Stimulated activated CD4-positive, alpha-beta T cell treated with anti-CD3 and anti-CD28 coated beads, Interleukin-2, amount 100 ng/mL, for 24 hours (primary cell): ENCODE measurements at places on chromosomes 2 and 18.

GRCh38 chr2:28232295-28232694 is 160.4 kb upstream of the FOSL2 start:
- DNase-seq, result no peak

- DNase-seq, result peak; percentile 72
Measured at GRCh38 chr18:37537868-37538525, 27.6 kb downstream of the CELF4 start.

DNA sequence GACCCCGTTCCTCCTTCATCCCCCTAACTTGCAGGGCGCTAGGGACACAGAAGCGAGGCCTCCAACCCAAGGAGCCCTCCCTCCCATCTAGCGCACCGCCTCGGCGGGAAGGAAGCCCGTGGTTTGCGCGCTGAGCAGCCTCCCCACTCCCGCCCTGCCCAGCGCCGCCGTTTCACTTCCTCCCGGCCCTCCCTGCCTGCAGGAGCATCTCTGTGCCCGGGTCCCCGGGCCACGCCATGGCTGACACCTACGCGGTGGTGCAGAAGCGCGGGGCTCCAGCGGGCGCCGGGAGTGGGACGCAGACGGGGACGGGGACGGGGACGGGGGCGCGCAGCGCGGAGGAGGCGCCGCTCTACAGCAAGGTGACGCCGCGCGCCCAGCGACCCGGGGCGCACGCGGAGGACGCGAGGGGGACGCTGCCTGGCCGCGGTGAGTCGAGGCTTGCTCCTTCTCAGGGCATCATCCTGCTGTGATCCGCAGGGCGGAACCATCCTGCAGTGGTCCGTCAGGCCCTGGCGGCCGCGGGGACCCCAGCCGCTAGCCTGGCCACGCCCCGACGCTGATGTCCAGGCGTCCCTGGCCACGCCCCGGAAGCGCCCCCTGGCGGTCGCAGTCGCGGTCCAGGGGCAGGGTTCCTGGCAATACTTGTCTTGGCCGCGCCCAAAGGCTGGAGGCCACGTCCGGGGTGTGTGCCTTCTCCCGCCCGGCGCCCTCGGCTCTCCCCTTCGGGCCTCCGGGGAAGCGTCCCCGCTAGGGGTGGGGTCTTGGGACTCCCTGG is 16.4 kb downstream of the PTPN18 start:
- peak; percentile 85 for DNase-seq

DNA sequence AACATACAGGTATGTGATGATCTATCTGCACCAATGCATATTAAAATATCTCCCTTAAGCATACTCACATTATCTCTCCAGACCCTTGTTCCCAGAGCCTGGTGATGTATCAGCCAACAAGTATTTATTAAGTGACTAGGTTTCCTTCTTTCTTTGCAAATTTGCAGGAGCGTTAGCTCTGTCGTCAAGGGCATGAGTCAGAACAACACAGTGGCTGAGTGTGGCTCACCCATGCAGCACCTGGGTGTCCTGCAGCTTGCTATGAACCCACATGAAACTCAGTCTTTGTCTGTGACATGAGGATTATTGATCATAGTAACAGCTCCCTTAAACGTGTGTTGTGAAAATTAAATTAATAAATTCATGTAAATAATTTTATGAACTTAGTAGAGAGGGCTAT is 96.6 kb downstream of the PIEZO2 start:
- DNase-seq, result no peak

- no peak for DNase-seq
Measured at GRCh38 chr2:18001671-18002070, 123.2 kb downstream of the KCNS3 start.

DNA sequence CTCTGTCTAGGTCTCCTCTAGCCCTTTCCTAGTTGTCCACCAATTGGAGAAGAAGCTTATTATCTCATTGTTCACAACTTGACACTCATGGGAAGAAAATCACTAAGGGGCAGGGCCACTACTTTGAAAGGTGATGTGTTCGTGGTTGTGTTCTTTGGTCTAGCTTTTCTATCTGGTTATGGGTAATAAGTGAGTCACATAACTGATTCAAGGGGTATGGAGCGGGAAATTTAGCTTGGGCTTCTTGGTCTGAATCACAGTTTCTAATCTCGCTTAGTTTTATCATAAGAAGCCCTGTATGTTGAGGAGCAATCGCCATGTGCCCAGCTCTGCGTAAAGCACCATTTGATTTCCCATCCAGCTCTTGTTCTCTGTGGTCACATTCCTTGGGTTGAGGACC is 18.7 kb upstream of the DYTN start:
- no peak for DNase-seq

- no peak for DNase-seq
Measured at GRCh38 chr18:59323931-59324622, 5.6 kb upstream of the CPLX4 start.

DNA sequence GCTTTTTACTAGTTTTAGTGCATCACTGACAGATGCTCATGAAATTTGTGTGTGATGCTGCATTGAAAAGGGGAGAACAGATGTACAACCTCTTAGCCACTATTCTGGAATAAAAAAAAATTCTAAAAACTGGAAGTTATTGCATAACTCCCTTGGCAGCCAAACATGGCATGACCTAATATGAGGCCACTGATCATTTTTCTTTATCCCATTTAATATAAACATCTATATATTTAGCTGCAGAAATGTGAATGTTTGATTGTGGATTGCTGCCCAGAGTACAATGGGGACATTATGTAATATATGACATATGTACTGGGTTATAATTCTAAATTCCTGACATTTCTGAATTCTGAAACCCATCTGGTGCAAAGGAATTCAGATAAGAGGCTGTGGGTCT is 86.5 kb downstream of the CDCA7 start:
- no peak for DNase-seq

- DNase-seq, result no peak
Measured at GRCh38 chr2:172332507-172332906, 94.9 kb upstream of the ITGA6 start.

DNA sequence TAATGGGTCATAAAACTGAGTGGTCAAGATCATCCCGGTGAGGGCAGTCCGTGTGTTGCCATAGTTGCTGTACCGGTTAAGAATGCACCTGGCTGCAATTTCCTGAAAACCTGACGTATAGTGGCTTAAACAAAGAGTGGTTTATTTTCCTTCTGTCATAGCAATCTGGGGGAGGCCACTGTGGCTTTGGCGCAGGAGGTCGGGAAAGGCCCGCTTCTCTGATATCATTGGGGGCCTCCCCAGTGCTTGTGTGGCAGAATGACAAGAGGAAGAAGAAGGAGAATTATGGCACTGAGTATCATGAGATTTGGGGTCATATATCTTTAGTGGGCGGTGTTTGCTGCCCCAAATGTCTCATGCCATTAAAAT is 4.4 kb downstream of the C2orf92 start:
- DNase-seq, result peak; percentile 44

- no peak for DNase-seq
Measured at GRCh38 chr18:26656944-26657536, 108.7 kb upstream of the KCTD1 start.

- no peak for DNase-seq
Measured at GRCh38 chr2:69674316-69674670, 30.8 kb upstream of the AAK1 start.

DNA sequence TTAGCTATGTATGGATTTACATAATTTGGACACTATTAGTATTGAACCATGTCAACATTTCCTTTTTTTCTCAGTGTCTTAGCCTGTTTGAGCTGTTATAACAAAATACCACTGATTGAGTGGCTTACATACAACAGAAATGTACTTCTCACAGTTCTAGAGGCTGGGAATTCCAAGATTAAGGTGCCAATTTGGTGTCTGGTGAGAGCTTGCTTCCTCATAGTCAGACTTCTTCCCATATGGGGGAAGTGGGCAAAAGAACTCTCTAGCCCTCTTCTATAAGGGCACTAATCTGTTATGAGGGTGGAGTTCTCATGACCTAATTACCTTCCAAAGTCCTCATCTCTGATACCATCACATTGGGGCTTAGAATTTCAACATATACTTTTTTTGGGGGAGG is 12.6 kb downstream of the ZNF804A start:
- no peak for DNase-seq

DNA sequence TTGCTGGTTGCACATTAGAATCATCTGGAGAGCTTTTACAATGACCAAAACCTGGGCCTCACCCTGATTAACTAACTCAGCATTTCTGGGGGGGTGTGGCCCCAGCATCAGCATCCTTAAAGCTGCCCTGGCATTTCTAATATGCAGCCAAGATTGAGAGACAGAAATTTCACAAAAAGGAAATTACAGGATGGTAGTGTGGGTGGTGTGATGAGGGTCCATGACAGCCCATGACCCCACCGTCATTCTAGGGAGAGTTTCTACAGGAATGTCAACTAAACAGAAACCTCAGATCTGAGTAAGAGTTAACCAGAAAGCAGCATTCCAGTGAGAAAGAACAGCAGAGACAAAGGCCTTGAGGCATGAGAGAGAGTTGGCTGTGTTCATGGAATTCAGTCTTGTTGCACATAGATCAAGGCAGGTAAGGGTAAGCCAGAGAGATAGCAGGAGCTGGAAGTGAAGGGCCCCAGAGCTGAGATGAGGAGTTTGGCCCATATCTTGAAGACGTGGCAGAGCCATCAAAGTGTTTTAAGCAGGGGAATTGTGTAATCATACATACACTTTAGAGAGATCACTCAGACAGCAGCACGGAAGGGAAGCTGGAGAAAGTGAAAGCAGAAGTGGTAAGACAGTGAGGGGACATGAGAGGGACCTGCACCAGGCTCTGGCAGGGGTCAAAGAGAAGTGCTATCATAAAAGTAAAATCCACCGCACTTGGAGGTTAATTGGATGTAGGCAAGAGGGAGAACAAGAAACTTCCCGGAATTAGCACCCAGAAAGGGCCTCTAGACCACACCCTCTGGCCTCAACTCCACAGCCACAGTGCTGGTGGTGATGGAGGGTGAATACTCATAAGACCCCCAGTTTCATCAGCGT is 7.8 kb upstream of the TRABD2A start:
- DNase-seq, result peak; percentile 42

- no peak for DNase-seq
Measured at GRCh38 chr18:74791501-74792194, 194.0 kb downstream of the ZNF407 start.

GRCh38 chr2:114543236-114543766 is 100.9 kb downstream of the DPP10 start:
- no peak for DNase-seq

- no peak for DNase-seq
Measured at GRCh38 chr2:29246383-29247300, 131.4 kb downstream of the CLIP4 start.

- no peak for DNase-seq
Measured at GRCh38 chr2:131143803-131144202, 38.7 kb downstream of the PLEKHB2 start.

GRCh38 chr2:106156305-106157296 is 37.5 kb downstream of the UXS1 start:
- DNase-seq, result no peak

- no peak for DNase-seq
Measured at GRCh38 chr18:79402977-79403722, 7.4 kb downstream of the NFATC1 start.

GRCh38 chr2:83851066-83851465 is 608.0 kb downstream of the SUCLG1 start:
- no peak for DNase-seq

DNA sequence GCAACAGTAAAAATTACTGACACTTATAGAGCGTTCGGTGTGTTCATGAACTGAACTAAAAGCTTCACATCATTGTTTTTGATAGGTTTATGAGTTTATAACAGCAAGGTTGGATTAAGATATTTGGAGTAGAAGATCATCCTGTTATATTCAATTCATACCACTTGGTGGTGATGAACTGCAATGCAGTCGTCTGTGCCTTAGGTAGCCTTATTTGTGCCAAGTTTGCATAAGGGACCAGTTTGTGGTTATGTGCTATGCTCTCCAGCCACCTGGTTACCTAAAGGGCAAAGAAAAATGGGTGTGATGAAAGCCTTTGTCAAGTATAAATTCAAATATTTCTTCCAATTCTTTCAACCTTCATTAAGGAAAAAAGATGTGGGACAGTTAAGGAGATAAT is 150.9 kb upstream of the KCNH7 start:
- no peak for DNase-seq

DNA sequence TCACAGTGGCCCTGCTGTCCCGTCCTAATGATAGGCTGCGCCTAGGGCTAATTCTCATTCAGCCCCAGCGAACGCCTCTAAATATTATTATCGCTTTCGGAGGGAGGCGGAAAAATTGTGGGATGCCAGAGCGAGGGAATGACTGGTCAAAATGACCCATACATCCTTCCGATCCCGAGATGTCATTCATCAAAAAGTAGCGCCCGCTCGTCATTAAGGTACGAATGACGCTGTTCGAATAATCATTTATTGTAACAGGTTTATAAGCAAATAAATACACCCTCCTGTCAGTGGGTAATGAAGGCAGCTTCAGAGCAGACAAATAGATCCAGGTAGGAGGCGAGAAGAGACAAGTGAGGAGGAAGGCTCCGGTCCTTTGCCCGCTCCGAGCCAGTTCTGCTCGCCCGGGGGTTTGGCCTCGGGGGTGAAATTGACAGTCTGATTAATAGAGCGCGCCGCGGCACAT is at the start of gene EVX2:
Gene EVX2, minus strand, starts transcription at position 167 of the 466 bp plus-strand sequence. CDS start 186 bp downstream, outside the sequence.
- no peak for DNase-seq

GRCh38 chr2:170817093-170818035 is 677 bp downstream of the GAD1 start:
- DNase-seq, result no peak

DNA sequence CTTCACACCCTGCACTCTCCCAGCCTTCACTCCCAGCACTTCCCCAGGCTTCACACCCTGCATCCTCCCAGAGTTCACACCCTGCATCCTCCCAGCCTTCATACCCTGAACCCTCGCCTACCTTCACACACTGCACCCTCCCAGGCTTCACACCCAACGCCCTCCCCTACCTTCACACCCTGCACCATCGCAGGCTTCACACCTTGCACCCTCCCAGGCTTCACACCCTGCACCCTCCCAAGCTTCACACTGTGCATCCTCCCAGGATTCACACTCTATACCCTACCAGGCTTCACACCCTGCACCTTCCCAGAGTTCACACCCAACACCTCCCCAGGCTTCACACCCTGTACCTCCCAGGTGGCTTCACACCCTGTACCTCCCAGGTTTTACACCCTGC is 448.7 kb upstream of the MYT1L start:
- DNase-seq, result no peak

- DNase-seq, result no peak
Measured at GRCh38 chr2:160736148-160737028, 242.8 kb upstream of the RBMS1 start.

GRCh38 chr18:44598514-44598913 is 82.2 kb upstream of the SETBP1 start:
- no peak for DNase-seq

- DNase-seq, result no peak
Measured at GRCh38 chr2:216320852-216321251, 51.4 kb downstream of the MARCHF4 start.

DNA sequence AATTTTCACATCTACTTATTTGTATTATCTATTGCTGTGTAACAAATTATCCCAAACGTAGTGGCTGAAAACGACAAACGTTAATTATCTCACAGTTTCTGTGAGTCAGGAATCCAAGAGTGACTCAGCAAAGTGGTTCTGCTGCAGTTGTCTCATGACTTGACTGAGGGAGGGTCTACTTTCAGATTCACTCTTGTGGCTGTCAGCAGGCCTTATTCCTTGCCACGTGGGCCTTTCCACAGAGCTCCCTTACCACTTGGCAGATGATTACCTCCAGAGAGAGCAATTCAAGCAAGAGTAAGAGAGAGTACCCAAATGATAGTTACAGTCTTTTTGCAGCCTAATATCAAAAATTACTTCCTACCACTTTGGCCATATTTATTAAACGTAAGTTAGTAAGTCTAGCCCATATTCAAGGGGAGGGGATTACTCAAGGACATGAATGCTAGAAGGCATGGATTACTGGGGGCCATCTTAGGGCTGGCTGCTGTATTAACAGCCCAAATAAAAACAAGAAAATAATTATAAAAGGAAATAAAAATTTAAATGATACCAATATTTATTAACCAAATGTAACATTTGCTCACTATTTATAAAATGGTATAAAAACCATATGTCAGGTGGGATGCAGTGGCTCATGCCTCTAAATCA is 48.7 kb upstream of the NBEAL1 start:
- DNase-seq, result peak; percentile 9
